CD4-positive, alpha-beta T cell (primary cell): ENCODE measurements at places on chromosomes 6 and 20.

DNA sequence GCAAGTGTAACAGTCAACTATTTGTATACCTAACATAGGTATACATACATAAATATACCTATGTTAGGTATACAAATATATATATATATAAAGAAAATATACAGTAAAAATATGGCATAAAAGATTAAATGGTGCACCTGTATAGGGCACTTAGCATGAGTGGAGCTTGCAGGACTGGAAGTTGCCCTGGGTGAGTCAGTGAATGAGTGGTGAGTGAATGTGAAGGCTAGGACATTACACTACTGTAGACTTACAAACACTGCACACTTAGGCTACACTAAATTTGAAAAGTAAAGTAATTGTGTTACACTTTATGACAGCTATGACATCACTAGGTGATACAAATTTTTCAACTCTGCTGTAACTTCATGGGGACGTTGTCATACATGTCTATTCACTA lies 65.6 kb downstream of the CDC5L start:
- no peak for DNase-seq

GRCh38 chr6:292506-293192 lies 362 bp downstream of the DUSP22 start:
- peak; percentile 64 for DNase-seq

DNA sequence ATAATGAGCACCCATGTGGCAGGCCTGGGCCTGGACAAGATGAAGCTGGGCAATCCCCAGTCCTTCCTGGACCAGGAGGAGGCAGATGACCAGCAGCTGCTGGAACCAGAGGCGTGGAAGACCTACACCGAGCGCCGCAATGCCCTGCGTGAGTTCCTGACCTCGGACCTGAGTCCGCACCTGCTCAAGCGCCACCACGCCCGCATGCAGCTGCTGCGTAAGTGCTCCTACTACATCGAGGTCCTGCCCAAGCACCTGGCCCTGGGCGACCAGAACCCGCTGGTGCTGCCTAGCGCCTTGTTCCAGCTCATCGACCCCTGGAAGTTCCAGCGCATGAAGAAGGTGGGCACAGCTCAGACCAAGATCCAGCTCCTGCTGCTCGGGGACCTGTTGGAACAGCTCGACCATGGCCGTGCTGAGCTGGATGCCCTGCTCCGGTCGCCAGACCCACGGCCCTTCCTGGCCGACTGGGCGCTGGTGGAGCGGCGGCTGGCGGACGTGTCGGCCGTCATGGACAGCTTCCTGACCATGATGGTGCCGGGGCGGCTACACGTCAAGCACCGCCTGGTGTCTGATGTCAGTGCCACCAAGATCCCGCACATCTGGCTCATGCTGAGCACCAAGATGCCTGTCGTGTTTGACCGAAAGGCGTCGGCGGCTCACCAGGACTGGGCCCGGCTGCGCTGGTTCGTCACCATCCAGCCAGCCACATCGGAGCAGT lies 1.9 kb downstream of the FNDC11 start:
- no peak for DNase-seq

- no peak for DNase-seq
Measured at GRCh38 chr20:38342713-38343310, 3.5 kb upstream of the LBP start.

DNA sequence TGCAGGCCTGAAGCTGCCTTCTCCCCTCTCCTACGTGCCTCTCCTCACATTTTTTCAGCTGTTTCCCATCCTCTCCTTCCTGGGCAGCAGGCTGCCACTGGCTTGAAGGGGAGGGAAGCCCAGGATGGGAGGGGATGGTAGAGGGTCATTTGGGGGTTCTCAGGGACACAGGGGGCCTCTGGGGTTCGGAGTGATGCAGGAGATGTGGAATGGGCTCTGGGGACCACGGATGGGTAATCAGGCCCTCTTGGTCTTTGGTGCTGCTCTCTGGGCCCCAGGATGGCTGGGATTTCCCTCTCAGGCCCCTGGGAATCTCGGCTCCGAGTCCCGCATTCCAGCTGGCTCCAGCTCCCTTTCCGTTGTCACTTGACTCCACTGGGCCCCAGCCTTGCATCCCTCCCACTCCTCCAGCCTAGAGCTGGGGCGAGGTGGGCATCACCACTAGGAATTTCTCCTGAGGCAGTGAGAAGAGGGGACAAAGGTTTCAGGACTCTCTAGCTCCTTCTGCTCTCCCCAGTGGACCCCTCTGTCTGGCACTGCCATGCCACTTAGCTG lies 2.0 kb upstream of the DDR1 start:
- DNase-seq, result no peak

- DNase-seq, result no peak
Measured at GRCh38 chr6:26335231-26335630, 29.8 kb upstream of the BTN3A2 start.

DNA sequence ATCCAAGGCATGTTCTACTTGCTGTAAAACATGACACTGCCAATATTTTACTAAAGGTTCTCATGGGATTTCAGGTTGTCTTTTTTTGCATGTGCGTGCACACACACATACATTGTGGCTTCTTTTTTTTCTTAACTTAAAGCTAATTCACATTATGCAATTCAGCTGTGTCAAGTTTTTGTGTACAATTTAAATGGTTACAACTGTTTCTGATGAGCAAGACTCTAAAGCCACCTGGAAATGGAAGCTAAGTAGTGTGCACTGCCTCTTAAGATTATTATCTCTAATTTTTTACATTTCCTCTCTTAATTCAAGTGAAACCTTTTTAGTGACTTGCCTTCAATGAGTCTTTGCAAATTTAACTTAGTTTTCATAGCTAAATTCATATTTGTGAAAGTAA lies 75.3 kb downstream of the TULP4 start:
- DNase-seq, result no peak

DNA sequence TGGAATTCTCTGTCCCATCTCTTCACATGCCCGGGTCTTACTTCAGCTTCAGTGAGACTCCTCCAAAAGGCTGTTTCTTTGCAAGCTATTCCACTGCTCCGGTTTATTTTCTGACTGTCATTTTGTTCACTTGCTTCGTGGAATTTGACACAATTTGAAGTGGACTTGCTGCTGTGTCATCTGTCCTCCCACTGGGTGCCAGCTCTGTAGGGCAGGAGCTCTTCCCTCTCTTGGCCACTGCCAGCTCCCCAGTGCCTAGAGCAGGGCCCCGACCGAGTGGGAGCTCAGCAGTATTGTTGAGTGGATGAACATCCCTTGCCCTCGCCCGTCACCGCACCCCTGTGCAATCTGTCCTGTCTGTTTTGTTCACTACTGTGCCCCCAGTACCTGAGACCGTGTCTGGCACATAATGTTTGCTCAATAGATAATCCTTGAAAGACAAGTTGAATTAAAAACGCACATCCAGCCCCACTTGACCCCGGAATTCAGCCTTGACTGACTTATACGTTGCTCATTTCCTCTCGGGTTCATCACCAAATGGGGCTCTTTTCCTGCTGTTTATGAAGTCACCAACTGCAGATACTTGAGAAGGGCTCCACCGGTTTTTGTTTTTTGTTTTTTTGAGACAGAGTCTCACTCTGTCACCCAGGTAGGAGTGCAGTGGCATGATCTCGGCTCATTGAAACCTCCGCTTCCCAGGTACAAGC lies 170.3 kb upstream of the KCNG1 start:
- no peak for DNase-seq

DNA sequence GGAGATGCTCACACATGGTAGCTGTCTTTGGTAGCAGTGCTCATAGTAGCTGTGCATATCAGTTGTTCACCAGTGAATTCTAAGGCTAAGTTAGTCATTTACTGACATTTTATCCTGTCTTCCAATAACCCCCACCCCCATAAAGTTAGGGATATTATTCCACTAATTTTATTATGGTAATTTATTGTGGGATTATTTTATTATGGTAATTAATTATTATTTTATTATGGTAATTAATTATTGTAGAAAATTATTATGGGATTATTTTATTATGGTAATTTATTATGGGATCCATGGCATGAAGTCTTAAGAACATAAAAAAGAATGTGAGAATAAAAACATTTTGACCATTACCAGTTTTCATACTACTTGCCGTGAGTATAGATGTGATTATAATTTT lies 406.5 kb downstream of the LAMA2 start:
- no peak for DNase-seq

- no peak for DNase-seq
Measured at GRCh38 chr20:53654932-53655624, 61.4 kb upstream of the ZNF217 start.

GRCh38 chr6:144223686-144224085 lies 61.4 kb upstream of the UTRN start:
- DNase-seq, result no peak

- DNase-seq, result no peak
Measured at GRCh38 chr6:70680396-70680795, 12.7 kb downstream of the SMAP1 start.

- no peak for DNase-seq
Measured at GRCh38 chr20:43844778-43845614, 69.7 kb upstream of the TOX2 start.

DNA sequence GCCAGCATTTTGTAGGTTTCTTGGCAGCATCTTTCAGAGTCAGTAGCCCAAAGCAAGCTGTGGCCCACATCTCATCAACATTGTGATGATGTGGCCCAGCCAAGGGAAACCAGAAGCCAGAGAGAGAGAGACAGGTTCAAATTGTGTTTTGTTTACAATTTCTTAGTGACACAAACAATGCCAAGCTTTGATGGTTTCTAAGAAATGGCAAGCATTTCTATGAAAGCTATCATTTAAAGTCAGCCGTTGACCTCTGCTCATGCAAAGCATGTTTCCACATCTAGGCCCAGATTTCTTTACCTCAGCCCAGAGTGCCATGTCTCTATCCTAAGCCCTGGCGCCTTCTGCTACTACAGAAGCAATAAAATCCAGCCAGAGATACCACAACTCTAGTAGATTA lies 32.9 kb downstream of the GCM1 start:
- DNase-seq, result no peak

DNA sequence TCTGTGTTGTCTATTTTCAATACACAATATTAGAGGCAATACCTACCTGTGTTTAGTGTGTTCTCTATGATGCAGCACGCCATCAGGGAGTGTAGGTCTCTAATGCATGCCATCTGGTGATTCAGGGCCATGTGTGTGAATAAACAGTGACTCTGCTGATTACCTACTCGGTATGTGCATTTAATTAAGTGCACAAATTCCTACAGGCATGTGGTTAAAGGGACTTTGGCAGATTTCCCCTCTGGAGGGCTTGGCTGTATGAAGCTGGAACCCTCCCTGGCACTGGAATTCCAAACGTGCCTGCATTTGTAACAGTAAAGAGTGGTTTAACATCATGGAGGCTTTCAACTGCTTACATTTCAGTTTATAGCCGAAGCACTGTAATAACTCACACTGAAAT lies 401.5 kb upstream of the SASH1 start:
- no peak for DNase-seq

- no peak for DNase-seq
Measured at GRCh38 chr20:59473742-59474141, 130.6 kb upstream of the PHACTR3 start.

DNA sequence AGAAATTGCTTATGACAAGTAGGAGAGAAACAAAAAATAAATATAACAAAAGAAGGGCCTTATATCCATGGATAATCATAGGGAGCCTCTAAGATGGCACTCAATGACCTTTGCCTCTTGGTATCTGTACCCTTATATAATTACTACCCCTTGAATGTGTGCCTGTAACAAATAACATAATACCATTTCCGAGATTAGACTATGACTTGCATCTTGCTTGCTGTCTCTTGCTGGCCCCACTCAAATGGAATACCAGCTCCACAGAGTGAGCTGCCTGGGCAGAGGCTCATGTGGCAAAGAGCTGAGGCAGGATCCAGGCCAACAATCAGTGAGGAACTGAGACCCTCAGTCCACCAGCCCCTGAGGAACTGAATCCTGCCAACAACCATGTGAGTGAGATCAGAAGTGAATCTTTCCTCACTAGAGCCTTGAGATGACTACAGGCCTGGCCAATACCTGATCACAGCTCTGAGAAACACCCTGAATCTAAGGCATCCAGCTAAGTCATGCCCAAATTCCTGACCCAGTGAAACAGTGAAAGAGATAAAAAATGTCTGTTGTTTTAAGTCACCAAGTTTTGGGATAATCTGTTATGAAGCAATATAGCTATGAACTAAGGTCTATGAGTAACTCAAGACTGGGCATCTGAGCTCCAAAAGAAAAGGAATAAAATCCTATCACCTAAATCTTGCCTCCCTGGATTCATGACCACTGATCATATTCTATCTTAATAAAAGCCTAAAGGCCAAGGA lies 5.5 kb downstream of the KATNA1 start:
- DNase-seq, result no peak

GRCh38 chr20:3783068-3783489 lies 1.8 kb upstream of the SPEF1 start:
- peak; percentile 42 for DNase-seq

DNA sequence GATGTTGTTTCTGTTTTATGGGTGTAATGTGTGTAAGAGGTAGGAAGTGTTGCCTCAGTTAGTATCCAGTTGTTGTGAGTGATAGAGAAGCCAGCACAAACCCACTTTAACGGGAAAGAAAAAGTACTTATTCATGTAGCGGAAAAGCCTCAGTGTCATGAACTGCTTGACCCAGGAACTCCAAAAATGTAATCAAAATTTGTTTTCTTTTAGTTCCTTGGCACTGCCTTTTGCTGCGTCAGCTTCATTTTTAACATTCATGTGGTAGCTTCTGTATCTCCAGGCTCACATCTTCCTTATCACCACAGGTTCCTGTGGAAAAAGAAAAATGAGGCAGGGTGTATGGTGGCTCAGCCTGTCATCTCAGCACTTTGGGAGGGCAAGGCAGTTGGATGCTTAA lies 46.4 kb upstream of the CCDC28A start:
- no peak for DNase-seq

DNA sequence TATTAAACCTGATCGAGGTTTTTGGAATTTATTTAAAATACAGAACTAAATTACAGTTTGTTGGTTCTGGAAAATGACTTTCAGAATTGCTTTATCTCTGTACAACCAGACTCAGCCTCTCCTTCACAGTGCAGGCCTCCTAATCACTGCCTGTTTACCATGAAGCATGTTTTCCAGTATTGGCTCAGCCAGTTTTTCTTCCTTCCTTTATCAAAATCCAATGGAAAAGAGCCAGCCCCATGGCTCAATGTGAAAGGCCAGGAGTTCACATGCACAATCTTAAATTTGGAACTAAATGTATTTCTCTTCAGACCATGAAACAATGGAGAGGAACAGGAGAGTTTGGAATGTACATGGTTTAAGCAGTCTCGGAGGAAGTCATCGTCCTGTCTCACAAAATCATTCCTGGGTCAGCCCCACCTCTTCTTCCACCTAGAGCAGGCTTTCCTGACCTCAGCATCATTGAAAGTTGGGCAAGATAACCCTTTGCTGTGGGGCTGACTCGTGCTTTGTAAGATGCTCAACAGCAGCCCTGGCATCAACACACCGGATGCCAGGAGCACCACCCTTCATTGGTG lies 680.9 kb upstream of the AGPAT4 start:
- DNase-seq, result no peak

- DNase-seq, result no peak
Measured at GRCh38 chr20:44084439-44084838, 102.5 kb downstream of the JPH2 start.

GRCh38 chr6:151349651-151350270 lies 41.6 kb downstream of the ZBTB2 start:
- no peak for DNase-seq

GRCh38 chr20:45781391-45781931 lies 10.2 kb downstream of the WFDC3 start:
- DNase-seq, result no peak

GRCh38 chr20:14916360-14916920 lies 579.0 kb upstream of the FLRT3 start:
- DNase-seq, result no peak
